ENCODE measurements at places on chromosomes 12 and 14. TPM values are rescaled to one million over a fixed set of nuclear protein-coding genes. Genes with fewer than 3 reads are reported as not detected.

DNA sequence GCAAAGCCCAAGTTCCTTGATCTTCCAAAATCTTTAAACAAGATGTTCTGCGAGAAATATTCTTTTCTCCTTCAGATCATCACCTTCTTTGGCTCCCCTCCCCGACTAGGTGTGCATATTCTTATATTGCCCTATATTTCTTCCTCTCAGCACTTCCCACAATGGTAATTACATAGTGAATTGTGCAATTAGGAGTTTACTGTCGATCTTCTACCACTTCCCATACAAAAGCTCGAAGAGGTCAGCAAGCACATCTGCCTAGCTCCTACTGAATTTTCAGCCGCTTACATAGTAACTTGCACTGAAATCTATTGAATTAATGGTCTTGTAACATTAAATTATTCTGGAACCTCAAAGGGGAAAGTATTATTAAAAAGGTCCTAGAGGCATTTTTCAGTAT is 16.7 kb downstream of the OSBPL8 start:
- no peak overlapping the region for H3K27ac ChIP-seq
- no peaks in the 10 kb centered on the region for H3K36me3 ChIP-seq
- H3K4me1 ChIP-seq = peaks cover 29% of the 10 kb centered on the region
- H3K27me3 ChIP-seq = no peaks in the 10 kb centered on the region
- H3K4me3 ChIP-seq = no peak overlapping the region
- DNase-seq = no peak

- H3K4me1 ChIP-seq = peaks cover 5% of the 10 kb centered on the region
- DNase-seq = no peak
- no peak overlapping the region for H3K4me3 ChIP-seq
- H3K27me3 ChIP-seq = no peaks in the 10 kb centered on the region
- no peaks in the 10 kb centered on the region for H3K36me3 ChIP-seq
- H3K27ac ChIP-seq = no peak overlapping the region
Measured at GRCh38 chr12:120887253-120888043, 16.7 kb downstream of the SPPL3 start.

DNA sequence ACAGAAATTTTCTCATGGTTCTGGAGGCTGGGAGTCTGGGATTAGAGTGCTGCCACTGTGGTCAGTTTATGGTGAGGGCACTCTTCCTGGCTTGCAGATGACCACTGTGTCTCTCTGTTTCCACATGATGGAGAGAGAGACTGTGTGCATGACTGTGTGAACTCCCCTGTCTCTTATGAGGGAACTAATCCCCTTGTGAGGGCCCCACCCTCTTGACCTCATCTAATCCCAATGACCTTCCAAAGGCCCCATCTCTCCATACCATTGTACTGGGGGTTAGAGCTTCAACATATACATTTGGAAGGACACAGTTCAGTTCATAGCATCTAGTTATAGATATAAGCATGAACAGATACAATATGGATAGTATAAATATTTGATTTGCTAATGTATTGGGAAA is 31.7 kb downstream of the ANO6 start:
- no peaks in the 10 kb centered on the region for H3K36me3 ChIP-seq
- no peak overlapping the region for H3K4me3 ChIP-seq
- DNase-seq = no peak
- no peaks in the 10 kb centered on the region for H3K4me1 ChIP-seq
- H3K27me3 ChIP-seq = no peaks in the 10 kb centered on the region

GRCh38 chr12:75571656-75572205 is 60.3 kb upstream of the KRR1 start:
- H3K27me3 ChIP-seq = no peaks in the 10 kb centered on the region
- H3K36me3 ChIP-seq = no peaks in the 10 kb centered on the region
- no peak overlapping the region for H3K27ac ChIP-seq
- H3K4me1 ChIP-seq = no peaks in the 10 kb centered on the region
- DNase-seq = no peak

GRCh38 chr12:132560614-132561426 is 49.6 kb downstream of the LRCOL1 start:
- H3K36me3 ChIP-seq = no peaks in the 10 kb centered on the region
- peaks cover 9% of the 10 kb centered on the region for H3K4me1 ChIP-seq
- DNase-seq = peak; percentile 90
- no peak overlapping the region for H3K27ac ChIP-seq
- peaks cover 37% of the 10 kb centered on the region for H3K27me3 ChIP-seq

GRCh38 chr12:125065021-125065918 is at the start of gene AACS:
Gene AACS (plus strand): TSS chr12:125065435. CDS start chr12:125065585, 150 bp downstream.
- H3K4me1 ChIP-seq = peaks cover 13% of the 10 kb centered on the region
- no peak within 1 kb of the TSS for H3K27ac ChIP-seq
- H3K36me3 ChIP-seq = no peaks in the 10 kb centered on the region
- peak; percentile 94 for DNase-seq
- H3K27me3 ChIP-seq = peaks cover 13% of the 10 kb centered on the region

GRCh38 chr12:83823386-83824045 is 1089.1 kb downstream of the SLC6A15 start:
- no peak overlapping the region for H3K27ac ChIP-seq
- no peak overlapping the region for H3K4me3 ChIP-seq
- no peaks in the 10 kb centered on the region for H3K36me3 ChIP-seq
- no peaks in the 10 kb centered on the region for H3K27me3 ChIP-seq
- peak; percentile 90 for DNase-seq
- no peaks in the 10 kb centered on the region for H3K4me1 ChIP-seq

- H3K4me1 ChIP-seq = peaks cover 42% of the 10 kb centered on the region
- no peaks in the 10 kb centered on the region for H3K36me3 ChIP-seq
- H3K27ac ChIP-seq = peak overlapping the region; percentile 97
- no peak for DNase-seq
Measured at GRCh38 chr14:54440037-54440436, 1.1 kb downstream of the CNIH1 start.

- H3K27ac ChIP-seq = no peak overlapping the region
- no peak overlapping the region for H3K4me3 ChIP-seq
- no peaks in the 10 kb centered on the region for H3K27me3 ChIP-seq
Measured at GRCh38 chr14:53855574-53855973, 101.1 kb downstream of the BMP4 start.

DNA sequence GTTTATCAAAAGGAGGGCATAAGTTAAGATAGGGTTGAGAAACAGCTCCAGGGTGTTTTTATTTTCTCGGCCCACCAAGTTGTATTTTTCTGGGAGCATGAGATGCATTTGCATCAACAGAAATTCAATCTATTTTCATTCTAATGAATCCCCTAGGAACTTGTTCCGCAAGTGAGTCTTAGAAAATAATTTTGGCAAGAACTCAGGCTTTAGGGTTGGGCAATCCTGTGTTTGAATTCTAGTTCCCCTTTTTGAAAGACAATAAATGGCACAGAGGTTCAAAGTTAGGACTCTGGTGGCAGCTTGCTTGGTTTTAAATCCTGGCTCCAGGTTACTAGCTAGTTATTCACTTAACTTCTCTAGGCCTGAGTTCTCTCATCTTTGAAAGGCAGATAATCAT is 23.7 kb downstream of the SLC5A8 start:
- no peak overlapping the region for H3K4me3 ChIP-seq
- no peaks in the 10 kb centered on the region for H3K36me3 ChIP-seq
- H3K4me1 ChIP-seq = no peaks in the 10 kb centered on the region
- no peak for DNase-seq
- H3K27ac ChIP-seq = no peak overlapping the region

DNA sequence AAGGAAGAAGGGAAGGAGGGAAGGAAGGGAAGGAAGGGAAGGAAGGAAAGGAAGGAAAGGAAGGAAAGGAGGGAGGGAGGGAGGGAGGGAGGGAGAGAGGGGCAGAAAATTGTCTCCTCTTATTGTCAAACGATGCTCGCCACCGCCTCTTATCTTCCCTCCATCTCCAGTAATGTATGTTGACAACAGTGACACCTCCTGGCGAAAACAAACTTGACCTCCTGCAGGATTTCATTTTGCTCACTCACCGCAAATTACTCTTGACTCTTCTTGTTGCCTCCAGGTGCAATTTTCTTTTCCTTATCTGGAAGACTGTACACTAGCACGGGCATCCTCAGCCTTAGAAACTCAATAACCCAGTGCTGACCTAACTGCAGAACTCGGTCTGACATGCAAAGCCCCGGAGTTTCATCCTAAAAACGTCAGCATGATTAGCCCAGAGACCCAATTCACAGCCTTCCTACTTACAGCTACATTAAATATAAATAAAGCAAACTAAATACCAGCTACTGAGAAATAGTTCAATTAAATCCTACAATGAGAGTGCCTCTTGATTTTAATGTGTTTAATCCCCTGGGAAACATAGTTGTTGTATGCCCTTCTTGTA is 512.4 kb upstream of the TMPO start:
- H3K4me1 ChIP-seq = no peaks in the 10 kb centered on the region
- H3K4me3 ChIP-seq = no peak overlapping the region
- no peaks in the 10 kb centered on the region for H3K36me3 ChIP-seq
- no peak overlapping the region for H3K27ac ChIP-seq

GRCh38 chr14:53444677-53445312 is 291.7 kb upstream of the DDHD1 start:
- H3K36me3 ChIP-seq = no peaks in the 10 kb centered on the region
- no peaks in the 10 kb centered on the region for H3K4me1 ChIP-seq
- H3K27ac ChIP-seq = no peak overlapping the region
- H3K27me3 ChIP-seq = no peaks in the 10 kb centered on the region

DNA sequence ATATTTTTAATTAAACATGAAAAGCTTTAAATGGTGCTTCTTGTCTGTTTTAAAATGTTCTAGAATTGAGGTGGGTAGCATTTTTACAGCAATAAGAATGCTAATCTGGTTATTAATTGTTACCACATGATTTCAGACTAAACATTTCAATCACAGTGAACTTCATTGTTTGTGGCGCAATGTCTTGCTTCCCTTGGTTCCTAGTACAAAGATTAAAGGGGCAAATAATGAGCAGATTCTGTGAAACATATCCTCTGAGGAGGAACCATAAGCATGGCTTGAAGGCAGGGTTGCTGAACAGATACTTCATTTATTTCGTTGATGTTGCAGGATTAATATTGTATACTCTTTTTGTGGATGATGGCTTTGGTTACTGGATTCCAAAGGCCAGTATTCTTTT is 162.1 kb downstream of the FUT8 start:
- no peaks in the 10 kb centered on the region for H3K36me3 ChIP-seq
- DNase-seq = no peak
- H3K27me3 ChIP-seq = no peaks in the 10 kb centered on the region
- no peak overlapping the region for H3K4me3 ChIP-seq
- H3K4me1 ChIP-seq = no peaks in the 10 kb centered on the region

- H3K4me1 ChIP-seq = no peaks in the 10 kb centered on the region
- H3K4me3 ChIP-seq = no peak overlapping the region
- no peaks in the 10 kb centered on the region for H3K27me3 ChIP-seq
Measured at GRCh38 chr14:84425968-84426367, 1104.0 kb upstream of the FLRT2 start.

GRCh38 chr14:76389841-76390240 is 13.9 kb downstream of the ESRRB start:
- H3K4me3 ChIP-seq = no peak overlapping the region
- no peak overlapping the region for H3K27ac ChIP-seq
- no peak for DNase-seq
- H3K27me3 ChIP-seq = peaks cover 17% of the 10 kb centered on the region
- peaks cover 8% of the 10 kb centered on the region for H3K4me1 ChIP-seq
- no peaks in the 10 kb centered on the region for H3K36me3 ChIP-seq

DNA sequence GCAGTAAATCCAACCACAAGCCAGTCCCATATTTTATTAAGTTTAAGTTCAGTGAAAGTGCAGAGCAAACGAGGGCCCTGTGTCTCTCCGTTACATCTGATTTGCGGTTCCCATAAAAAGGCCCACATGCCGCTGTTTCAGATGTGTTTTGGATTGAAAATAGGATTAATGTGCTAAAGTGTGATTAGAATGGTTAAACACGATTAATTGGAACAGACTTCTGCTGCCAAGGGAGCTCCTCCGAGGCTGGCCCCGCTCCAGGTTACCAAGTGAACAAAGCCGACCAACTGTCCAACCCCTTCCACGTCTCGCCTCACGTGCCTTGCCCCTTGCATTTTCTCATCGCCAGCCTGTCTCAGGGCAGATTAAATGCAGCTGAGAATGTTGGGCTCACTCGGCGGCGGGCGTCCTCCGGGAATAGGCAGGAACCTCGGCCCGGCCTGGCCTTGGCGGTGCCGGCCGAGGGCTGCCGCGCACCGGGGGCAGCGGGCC is 166.5 kb upstream of the GSC start:
- H3K36me3 ChIP-seq = no peaks in the 10 kb centered on the region
- H3K4me1 ChIP-seq = peaks cover 9% of the 10 kb centered on the region
- DNase-seq = peak; percentile 15
- H3K27me3 ChIP-seq = no peaks in the 10 kb centered on the region
- no peak overlapping the region for H3K4me3 ChIP-seq

DNA sequence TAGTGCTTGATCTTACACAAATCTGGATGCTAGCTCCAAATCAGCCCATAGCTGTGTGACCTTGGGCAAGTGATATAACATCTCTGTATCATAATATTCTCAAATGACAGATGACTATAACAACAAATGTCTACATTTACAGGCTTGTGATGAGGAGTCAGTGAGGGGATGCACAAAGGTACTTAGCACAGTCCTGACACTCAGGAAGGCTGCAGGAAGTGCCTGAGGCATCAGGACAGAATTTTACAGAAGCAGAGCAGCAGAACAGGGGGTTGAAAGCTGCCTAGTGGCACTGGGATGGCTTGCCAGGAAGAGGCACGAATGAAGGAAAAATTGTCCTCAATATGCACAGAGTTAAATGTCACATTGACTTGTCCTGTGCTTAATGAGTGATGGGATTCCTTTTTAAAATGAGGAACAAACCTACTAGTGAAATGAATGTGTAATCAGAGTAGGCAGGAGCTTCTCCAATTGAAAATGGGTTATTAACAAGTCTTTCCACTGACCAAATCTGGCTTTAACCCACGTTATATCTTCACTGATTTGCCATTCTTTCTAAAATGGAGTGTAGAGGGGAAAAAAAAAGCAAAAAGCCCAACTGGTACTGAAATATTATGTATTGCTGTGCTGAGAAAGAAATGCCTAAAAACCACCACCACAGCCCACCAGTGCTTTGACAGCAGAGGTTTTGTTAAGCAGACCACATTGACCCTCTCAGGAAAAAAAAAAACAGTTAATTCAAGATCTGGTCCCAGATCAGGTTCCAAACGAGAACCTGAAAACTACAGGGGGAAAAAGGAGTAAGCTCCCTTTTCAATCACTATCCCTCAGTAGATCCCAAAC is 11.6 kb downstream of the BTG1 start:
- H3K4me3 ChIP-seq = no peak overlapping the region
- H3K27me3 ChIP-seq = no peaks in the 10 kb centered on the region
- peaks cover 49% of the 10 kb centered on the region for H3K4me1 ChIP-seq
- H3K27ac ChIP-seq = no peak overlapping the region
- H3K36me3 ChIP-seq = no peaks in the 10 kb centered on the region
- no peak for DNase-seq

The WNT1 gene
- total RNA-seq = not detected

The OAS2 gene
- total RNA-seq = 0.12 TPM

The RFX4 gene
- total RNA-seq = 3.4 TPM

The IFNG-AS1 gene
- total RNA-seq = not detected

The BIN2 gene
- total RNA-seq = not detected

The SPIC gene
- not detected for total RNA-seq

The E2F7 gene
- total RNA-seq = 31.9 TPM

The TSHR gene
- total RNA-seq = not detected

The SPSB2 gene
- 6.6 TPM for total RNA-seq

The SERPINA6 gene
- not detected for total RNA-seq

The KRT75 gene
- total RNA-seq = not detected

All from neural progenitor cell (in vitro differentiated cells).